ENCODE measurements at places on chromosomes 3 and 15.

GRCh38 chr15:57614241-57614640, 22.5 kb downstream of the MYZAP start:
- DNase-seq: no peak

DNA sequence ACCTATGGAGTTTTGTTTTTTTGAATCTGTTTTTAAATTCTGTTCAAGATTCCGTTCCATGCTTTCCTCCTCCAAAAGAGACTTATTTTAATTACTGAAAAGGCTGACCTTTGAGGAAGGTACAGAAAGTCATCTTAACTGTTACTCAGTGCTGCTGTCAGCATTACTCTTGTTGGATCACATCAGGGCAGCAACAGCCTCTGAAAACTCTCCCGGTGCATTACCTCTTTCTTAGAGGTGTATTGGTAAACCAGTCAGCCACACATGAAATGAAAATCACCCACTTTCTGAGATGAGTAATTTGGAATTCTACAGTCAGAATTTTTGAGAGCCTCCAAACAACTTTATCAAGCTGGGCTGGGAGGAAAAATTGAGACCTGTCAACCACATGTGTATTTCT, 88.5 kb upstream of the LIMD1 start:
- no peak for DNase-seq

DNA sequence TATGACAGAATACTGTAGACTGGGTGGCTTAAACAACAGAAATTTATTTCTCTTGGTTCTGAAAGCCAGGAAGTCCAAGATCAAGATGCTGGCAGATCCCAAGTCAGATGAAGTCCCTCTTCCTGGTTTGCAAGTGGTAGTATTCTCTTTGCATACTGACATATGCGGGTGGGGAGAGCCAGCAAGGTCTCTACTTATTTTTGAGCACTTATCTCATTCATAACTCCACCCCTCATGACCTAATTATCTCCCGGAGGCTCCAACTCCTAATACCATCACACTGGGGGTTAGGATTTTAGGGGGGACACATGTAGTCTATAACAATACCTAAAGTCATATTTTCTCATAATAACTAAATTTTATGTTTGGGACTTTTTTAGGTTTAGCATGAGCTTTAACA, 65.3 kb downstream of the BLM start:
- no peak for DNase-seq

- no peak for DNase-seq
Measured at GRCh38 chr15:30992249-30992864, 929 bp upstream of the MTMR10 start.

- no peak for DNase-seq
Measured at GRCh38 chr3:355622-356021, 159.1 kb downstream of the CHL1 start.
